ENCODE measurements at places on chromosomes 12 and 14.

DNA sequence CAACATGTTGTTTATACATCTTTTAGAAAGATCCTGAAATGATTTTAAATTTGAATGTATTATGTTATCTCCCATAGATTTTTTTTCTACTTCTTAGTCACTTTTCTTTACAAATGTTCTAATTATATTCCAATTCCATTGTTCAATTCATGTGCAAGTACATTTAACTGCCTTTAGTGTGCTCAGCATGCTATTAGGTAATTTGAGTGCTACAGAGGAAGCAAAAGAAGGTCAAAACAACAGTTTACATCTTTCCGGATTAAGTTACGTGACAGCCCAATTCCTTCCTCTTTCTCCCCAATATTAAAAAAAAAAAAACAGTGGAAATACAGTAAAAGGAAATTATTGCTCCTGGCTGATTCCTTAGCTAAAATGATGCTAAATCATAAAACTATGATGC, 98.3 kb downstream of the RTN1 start:
- peak; percentile 25 for DNase-seq

GRCh38 chr14:103288076-103288766, 45.8 kb upstream of the EIF5 start:
- DNase-seq = no peak

GRCh38 chr12:75854681-75855309, 176.8 kb downstream of the PHLDA1 start:
- peak; percentile 85 for DNase-seq

DNA sequence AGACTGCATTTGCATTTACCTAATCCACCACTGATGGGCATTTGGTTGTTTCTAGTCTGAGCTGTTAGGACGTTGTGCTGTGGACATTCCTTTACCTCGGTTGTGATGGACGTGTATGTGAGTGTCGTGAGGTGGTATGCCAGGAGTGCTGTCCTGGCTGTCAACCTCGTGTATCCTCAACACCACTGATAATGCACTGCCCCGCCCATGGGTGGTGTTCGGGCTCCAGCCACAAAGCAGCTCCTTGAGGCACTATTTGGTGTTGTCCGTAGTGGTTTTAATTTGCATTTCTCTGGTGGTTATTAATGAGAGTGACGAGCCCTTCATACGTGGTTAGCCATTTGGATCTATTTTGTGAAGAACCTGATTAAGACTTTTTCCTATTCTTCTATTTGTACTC, 87.6 kb downstream of the PPP2R5C start:
- DNase-seq = no peak

- DNase-seq = peak; percentile 46
These were observed 22.8 kb downstream of the PPP1R12A start for GRCh38 chr12:79911889-79912656.

GRCh38 chr12:6699259-6699988, 1.2 kb downstream of the PIANP start:
- no peak for DNase-seq

- DNase-seq = no peak
These were observed 1.1 kb downstream of the GCH1 start for GRCh38 chr14:54901380-54902142.

DNA sequence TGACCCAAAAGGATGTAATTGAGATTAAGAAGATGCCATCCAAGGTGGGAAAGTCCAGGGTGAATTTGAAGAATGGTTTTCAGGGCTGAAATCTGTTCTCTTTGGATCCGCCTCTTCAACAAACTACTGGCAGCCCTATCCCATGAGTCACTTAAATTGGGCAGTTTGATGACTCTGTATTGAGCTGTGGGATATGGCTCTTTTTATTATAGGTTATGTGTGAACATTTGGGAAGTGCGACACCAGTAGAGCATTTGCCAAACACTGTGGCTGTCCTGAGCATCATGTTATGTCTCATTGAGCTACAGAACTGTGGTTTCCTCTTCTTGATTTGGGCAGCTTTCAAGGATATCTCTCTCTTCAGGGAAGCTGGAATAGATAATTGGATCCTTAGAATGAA, 22.3 kb downstream of the IFT43 start:
- DNase-seq = no peak

GRCh38 chr12:94169495-94169894, 21.1 kb downstream of the PLXNC1 start:
- no peak for DNase-seq

- DNase-seq = peak; percentile 12
These were observed 21.1 kb downstream of the FKBP3 start for GRCh38 chr14:45112896-45113781.

GRCh38 chr12:108594-108993, 42.0 kb downstream of the IQSEC3 start:
- no peak for DNase-seq

DNA sequence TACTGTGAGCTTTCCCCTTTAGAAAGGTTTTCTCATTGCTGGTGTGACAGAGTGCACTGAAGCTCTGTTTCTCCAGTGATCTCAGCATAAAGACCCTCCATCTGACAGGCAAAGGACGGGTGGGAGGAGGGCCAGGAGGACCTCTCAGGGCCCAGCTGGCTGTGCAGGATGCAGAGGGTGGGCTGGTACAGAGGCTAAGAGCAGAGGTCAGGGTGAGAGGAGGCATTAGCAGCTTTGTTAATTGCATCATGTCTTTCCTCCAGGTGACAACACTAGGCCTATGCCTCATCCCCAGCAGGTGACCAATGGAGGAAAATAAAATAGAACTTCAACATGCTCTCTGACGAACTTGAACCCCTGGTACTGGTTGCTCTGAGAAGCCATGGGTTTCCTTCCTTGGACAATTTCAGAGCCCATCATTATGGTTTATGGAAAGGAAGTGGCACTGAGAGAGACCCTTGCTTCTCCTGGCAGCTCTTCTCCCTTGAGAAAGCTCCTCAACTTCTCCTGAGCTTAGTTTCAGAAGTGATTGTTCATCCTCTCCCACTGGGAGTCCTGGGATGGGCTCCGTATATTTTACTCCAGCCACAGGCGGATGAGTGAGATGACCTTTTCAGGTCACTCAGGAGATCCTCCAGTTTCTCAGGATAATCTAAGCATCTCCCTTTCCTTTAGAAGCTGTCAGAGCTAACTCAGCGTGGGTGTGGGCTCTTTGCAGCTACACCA, 45.8 kb upstream of the ATP23 start:
- no peak for DNase-seq

- peak; percentile 26 for DNase-seq
These were observed 92.7 kb upstream of the DNM1L start for GRCh38 chr12:32586390-32586789.

DNA sequence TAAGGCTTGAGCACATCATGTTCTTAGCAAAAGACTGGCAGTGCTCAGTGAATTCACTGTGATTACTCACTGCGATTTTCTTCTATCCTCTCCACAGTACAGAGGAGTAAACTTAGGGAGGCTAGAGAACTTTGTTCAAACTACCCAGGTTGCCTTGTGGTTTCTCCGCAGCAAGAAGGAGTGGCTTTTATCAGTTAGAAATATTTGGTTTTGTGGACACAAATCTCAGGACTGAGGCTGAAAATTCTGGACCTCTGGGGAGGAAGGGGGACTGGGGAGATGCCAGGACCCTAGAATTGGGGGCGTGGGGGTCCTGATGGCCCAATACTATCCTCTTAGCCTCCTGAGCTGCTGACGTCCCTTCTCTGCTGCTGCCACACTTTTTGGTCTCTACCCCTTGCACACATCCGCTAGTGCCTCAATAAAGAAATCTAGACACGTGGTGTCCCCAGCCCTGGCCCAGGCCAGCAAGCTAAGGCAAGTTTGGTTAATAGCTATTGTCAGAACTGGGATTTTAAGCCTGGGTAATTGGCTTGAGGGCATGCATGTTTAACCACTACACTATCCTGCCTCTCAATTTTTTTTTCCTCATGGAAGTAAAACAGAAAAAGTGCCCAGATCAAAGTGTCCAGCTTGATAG, 842 bp downstream of the OAS2 start:
- DNase-seq = no peak

- no peak for DNase-seq
These were observed 22.4 kb downstream of the XRCC3 start for GRCh38 chr14:103692871-103693270.

DNA sequence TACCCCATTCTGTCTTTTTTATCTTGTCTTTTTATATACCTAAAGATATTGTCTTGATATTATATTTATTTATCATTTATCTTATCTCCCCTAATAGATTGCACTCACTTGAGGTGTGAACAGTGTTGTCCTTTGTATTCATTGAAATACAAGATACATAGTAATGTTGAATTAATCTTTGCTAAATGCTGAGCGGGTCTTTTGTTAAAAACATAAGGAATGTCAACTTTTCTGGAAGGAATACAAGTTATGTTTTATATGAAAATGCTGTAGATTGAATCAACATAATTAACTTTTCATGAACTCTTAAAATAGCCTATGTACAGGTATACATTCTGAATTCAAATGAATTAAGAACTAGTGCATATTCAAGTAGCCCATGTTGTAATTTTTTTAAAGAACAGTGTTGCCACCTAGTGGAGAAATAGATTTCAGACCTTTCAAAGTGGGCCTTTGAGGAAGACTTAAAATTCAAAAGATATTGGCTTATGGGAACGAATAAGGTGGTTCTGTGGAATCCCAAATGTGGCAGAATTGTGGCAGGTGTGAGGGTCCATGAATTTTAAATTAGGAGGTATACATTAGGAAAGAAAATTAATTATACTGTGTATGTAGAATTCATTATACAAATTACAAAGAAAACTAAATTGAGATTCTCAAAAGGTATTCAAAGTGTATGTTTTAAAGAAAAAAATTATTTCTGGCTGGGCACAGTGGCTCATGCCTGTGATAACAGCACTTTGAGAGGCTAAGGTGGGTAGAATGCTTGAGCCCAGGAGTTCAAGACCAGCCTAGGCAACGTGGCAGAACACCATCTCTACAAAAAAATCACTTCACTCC, 19.1 kb downstream of the BBOF1 start:
- peak; percentile 76 for DNase-seq

DNA sequence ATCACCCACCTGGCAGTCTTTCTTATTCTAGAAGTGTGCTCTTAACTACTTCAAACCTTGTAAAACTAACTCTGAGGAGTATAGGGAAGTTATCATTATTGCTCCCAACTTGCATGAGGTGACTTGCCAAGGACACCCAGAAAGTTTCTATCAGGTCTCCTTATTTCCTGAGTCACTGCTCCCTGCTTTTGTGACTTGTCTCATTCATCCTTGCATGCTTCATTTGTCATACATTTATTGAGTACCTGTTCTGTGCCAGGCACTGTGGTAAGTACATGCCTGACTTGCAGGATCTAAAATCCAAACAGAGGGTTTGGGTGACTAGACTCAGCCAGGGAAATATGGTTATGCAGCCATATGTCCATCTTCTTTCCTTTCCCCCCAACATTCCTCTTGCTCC, 25.5 kb downstream of the CFAP251 start:
- no peak for DNase-seq

GRCh38 chr12:94560431-94561221, 89.7 kb downstream of the TMCC3 start:
- DNase-seq = peak; percentile 73

GRCh38 chr12:101642115-101643067, 47.6 kb downstream of the MYBPC1 start:
- DNase-seq = no peak

DNA sequence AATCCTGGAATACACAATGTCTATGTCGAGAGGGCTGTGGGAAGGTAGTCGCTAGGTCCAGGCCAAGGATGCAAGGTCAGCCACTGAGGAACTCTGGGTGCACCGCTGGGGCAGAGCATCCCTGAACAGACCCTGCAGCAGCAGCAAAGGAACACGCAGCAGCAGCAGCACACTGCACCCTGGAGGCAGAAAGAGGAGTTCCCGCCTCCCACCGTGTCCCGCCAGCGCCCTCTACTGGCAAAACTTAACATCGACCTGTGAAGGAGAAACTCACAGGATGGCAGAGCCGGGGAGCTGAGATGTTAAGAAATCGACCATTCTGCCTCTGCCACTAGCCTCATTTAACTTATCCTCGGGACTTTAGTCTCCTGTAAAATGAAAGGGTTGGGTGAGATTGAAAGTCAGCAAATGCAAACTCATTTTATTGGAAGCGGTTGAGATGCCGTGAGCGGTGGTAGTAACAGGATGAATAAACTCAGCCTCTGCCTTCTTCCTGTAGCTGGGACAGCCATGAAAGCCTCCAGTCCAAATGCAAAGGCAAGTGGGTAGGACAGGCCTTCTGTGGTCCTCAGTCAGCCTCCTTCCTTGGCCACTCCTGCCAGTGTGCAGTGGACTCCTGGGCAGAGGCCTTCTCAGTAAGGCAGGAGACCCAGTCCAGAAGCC, 45.6 kb downstream of the STAB2 start:
- DNase-seq = peak; percentile 69

DNA sequence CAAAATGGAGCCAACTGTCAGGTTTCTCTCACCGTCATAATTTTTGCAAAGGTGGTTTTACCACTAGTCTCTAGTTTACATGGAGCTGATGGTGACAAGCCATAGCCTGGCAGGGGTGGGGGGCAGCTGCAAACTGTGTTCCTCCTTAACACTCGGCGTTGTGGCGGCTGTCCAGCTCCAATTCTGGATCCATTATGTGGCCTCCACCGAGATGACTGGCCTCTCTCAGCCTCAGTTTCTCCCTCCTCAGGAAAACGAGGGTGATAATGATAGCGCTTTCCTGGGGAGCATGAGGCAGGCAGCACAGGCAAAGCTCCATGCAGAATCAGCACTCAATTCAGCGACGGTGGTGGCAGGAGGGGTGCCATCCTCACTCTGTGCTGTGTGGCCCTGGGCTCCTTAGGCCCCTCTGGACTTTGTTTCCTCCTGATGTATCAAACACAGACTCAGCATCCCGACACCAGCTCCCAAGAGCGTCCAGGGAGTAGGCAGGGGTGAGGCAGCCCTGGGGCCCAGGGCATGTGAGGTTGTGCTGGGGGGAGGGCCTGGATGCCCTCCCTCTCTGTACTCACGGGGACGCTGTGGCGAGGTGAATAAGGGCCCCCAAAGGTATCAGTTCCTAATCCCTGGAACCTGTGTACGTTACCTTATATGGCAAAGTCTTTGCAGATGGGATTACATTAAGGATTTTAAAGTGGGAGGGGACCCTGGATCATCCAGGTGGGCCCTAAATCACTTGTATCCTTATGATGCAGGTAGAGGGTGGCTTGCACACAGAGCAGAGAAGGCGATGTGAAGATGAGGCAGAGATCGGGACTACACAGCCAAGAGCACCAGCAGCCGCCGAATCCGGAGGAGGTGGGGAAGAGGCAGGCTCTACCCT, 46.8 kb upstream of the EIF5 start:
- no peak for DNase-seq

- DNase-seq = no peak
These were observed 6.0 kb downstream of the EID3 start for GRCh38 chr12:104309446-104309993.

DNA sequence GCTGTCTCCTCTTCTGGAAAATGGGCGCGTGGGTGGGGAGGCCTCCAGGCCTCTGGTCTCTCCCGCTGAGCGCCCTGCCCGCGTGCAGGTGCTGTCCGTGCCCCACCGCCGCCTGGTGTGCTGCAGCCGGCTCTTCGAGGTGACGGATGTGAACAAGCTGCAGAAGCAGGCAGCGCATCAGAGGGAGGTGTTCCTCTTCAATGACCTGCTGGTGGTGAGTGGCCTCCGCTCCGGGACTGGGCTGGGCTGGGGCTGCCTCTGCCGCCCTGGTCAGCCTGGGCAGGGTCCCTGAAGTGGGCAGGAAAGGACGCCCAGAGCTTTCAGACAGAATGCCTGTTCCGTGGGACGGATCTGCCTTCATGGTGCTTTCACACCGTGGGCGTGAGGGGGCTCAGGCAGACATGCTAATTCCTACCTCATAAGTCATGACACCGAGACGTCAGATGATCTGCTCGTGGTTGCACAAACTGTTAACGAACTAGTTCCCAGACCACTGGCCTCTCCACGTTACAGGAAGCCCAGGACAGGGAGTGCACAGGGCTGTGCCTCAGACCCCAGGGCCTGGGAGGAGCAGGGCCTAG, 50.5 kb downstream of the SLC6A12 start:
- no peak for DNase-seq

- DNase-seq = no peak
These were observed 20.2 kb downstream of the TMEM229B start for GRCh38 chr14:67468378-67468730.

Measured in cardiac fibroblast (primary cell).